Bladder microvascular endothelial cell (primary cell): ENCODE measurements at places on chromosomes 2 and 18. TPM values are rescaled to one million over a fixed set of nuclear protein-coding genes. Genes with fewer than 3 reads are reported as not detected.

IL36B gene
- total RNA-seq, result not detected in 2 replicates

NOSTRIN gene
- 6.1 and 25.1 TPM in 2 replicates for total RNA-seq

ZNF516 gene
- 6.3 and 12.0 TPM in 2 replicates for total RNA-seq

CSRNP3 gene
- under 0.01 and 0.82 TPM in 2 replicates for total RNA-seq

CIB4 gene
- total RNA-seq, result not detected in 2 replicates

PARD3B gene
- 3.2 and 41.0 TPM in 2 replicates for total RNA-seq

GBX2 gene
- total RNA-seq, result 1.6 and 2.6 TPM in 2 replicates
